ENCODE measurements at places on chromosomes 6 and 20.

DNA sequence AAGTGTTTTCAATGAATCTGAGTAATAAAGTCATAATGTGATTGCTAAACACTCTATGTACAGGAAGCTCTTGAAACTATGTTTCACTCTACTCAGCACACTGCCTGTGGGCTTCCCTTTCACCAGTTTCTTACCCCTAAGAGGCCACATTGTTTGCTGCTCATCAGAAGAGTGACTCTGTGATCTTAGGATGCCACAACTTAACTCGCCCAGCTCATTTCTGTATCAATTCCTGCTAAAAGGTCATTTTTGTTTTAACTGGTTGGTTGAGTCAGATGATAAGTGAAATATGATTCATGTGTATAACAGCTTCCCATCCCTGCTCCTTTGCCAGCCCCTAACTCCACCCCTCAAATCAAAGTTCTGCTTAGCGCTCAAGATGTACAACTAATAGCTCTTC lies 9.8 kb upstream of the NDUFAF4 start:
- DNase-seq = no peak

GRCh38 chr6:44146685-44147084 lies 11.9 kb upstream of the CAPN11 start:
- DNase-seq = no peak

DNA sequence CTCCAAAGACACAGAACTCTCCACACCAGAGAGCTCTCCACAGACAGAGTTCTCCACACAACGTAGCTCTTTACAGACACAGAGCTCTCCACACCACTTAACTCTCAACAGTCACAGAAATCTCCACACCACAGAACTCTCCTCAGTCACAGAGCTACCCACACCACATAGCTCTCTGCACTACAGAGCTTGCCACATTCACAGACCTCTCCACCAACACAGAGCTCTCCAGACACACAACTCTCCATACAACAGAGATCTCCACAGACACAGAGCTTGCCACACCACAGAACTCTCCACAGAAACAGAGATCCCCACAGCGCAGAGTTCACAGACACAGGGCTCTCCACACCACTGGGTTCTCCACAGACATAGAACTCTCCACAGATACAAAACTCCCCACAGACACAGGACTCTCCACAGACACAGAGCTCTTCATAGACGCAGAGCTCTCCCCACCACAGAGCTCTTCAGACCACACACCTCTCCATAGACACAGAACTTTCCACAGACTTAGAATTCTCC lies 52.5 kb downstream of the ERMARD start:
- no peak for DNase-seq

DNA sequence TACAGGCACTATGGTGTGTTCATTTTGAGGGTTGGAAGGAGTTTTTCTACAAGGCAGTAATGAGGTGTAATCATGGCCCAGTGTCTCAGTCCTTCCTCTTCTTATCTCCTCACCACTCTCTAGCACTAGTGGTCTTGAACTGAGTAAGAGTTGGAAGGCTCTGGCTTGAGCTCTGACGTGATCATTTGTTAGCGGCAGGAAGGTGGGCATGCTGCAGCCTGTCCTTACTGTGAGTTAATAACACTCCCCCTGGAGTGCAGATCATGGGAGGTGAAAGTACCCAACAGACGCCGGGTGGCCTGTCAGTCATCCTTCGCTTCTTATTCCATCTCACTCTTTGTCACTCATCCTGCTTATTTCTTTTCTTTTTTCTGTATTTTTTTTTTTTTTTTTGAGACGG lies 356.9 kb downstream of the CDKAL1 start:
- no peak for DNase-seq

DNA sequence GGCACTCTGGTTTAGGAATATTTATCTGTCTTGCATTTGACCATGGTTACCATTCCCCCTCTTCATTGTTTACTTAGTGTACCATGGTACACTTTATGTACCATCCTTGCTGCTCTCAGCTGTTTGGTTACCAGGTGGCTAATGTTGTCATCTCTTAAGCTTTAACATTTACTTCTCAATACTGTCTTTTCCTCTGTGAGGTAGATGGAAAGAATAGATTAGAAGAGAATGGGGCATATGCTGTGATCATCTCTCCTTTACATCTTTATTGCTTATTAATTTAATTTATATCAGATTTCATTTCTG lies 109.2 kb downstream of the NCOA3 start:
- DNase-seq = no peak

DNA sequence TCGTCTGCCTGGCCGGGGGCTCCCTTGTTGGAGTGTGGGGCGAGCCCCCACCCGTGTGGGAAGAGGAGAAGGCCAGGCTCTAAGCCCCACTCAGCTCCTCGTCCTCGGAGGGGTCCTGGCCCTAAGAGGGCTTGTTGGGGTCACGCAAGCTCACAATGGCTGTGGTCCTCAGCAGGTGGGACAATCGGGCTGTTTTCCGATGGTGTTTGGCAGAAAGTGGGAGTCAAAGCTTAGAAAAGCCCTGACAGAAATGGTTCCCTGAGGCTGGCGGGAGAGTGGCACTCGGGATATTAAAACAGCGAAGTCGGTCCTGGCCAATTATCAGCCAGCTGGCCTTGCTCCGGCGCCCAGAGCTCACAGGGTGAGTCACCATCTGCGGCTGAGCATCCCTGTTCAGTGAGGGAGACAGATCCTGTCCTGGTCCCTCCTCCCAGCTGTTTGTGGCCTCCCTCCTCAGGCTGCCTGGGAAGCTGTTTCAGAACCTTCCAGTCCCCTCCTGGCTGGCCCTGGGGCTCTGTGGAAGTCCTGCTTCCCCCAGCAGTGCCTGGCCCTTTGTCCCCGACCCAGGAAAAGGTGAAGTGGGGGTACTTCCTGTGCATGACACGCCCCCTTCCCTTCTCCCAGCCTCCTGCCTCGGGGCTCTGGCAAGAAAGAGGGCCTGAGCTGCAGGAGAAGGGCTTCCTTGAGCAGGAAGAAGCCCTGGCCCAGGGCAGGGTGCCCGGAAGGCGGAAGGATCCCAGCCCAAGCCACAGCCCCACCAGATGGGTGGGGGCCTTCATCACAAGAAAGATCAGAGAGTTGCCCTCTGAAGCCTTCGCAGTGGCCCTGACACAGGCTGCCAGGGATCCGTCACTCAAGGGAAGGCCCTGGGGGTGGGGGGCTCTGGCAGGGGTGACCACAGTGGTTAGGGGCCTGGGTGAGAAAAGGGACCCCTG lies 53.6 kb upstream of the BHLHE23 start:
- DNase-seq = no peak

GRCh38 chr6:163323705-163324104 lies 90.8 kb upstream of the QKI start:
- DNase-seq = peak; percentile 49

GRCh38 chr6:45813943-45814342 lies 201.7 kb downstream of the CLIC5 start:
- no peak for DNase-seq

DNA sequence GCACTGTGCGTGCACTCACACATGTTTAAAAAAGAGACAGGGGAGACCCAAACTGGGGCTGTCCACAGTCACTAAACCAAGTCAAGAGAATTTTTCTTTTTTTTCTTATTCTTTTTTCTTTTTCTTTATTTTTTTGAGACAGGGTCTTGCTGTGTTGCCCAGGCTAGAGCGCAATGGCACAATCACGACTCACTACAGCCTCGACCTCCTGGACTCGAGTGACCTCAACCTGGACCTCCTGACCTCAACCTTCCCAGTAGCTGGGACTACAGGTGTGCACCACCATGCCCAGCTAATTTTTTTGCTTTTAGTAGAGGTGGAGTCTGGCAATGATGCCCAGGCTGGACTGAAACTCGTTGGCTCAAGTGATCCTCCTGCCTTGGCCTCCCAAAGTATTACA lies 89.4 kb upstream of the NFATC2 start:
- no peak for DNase-seq
